ENCODE measurements at places on chromosomes 6 and 20.

GRCh38 chr6:28940294-28940857 is 16.6 kb upstream of the TRIM27 start:
- DNase-seq, result no peak

DNA sequence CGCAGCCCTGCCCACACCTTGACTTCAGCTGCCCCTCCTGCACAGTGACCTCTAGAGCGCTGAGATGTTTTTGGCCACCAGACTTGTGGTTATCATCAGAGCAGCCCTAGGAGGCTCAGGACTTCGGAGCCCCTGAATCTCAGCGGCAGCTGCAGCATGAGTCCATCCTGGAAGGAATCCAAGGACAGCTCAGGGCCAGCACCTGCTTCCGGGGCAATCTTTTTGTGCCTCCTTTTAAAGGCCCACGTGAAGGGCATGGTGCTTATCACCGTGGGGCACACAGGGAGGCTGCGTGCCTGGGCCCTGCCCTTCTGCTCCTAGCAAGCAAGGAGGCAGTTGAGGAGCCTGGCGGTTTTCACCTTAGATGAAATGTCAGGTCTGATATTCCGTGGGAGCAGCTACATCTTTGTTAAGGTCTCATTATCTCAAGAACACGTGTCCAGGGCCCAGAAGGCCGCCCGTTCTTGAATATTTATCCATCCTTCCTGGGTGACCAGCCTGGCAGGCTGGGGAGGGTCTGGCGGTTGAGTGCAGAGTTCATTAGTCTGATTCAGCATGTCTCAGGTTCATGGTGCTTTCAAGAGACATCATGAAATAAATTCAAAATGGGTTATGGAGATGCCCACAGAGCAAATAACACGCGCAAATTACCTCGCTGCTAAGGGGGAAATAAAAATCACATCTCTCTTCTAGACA is 392.4 kb downstream of the TAF4 start:
- no peak for DNase-seq

GRCh38 chr6:107716688-107717089 is 107.4 kb downstream of the SCML4 start:
- peak; percentile 41 for DNase-seq

GRCh38 chr6:32941214-32941768 is 463 bp upstream of the HLA-DMB start:
- no peak for DNase-seq

GRCh38 chr6:13259393-13259792 is 68.9 kb downstream of the TBC1D7 start:
- DNase-seq, result no peak

DNA sequence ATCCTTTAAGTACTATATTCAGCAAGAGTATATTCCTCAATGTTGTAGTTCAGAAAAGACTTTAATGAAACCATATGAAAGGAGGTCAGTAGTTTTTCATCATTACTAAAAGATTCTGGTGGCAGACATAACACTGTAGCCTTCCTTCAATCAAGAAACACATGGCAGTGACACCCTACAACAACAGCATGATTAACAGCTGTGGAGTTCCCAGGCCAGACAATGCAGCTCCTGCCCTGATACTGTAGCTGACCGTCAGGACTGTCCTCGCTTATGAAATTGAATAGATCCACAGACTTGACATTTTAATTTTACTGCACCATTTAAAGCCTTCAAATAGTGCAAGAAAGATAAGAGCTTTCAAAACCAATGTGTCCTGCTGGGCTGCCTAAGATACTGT is 43.6 kb downstream of the USP45 start:
- DNase-seq, result no peak

GRCh38 chr6:27145731-27146455 is 101.6 kb upstream of the PRSS16 start:
- DNase-seq, result no peak

DNA sequence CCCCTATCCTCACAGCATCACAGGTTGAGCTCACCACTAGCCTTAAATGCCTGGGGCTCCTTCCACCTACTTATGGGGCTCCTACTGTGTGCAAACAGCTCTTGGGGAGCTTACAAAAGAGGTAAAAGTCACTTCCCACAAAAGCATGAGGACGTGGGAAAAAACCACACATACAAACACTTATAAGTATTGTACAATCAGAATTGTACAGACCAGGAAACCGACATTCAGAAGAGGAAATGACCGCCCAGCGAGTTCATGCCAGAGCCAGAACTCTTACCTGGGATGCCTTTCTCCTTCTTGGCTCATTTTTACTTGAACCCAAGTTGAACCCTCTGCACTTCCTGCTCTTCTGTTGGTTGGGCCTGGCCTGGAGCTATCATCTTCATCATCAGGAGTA is 6.3 kb upstream of the PPP1R16B start:
- DNase-seq, result no peak

GRCh38 chr20:57231161-57231560 is 35.3 kb downstream of the BMP7 start:
- DNase-seq, result no peak

GRCh38 chr20:22525069-22525820 is 59.1 kb downstream of the FOXA2 start:
- no peak for DNase-seq

DNA sequence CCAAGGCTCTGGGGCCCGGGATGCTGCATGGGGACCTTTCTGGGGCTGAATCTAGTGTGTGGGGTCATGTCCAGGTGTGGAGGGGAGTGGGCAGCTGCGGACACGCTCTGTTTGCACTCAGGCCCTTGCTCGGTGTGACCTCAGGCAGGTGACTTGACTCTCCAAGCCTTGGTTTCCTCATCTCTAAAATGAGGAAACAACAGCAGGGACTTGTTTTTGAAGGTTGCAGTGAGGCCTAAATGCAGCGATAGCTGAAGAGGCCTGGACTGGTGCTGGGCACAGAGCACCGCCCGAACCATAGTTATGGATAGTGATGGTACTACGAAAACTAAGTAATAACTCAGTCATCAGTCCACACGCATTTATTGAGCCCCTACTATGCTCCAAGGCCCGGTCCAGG is 91.8 kb downstream of the NOL4L start:
- no peak for DNase-seq

DNA sequence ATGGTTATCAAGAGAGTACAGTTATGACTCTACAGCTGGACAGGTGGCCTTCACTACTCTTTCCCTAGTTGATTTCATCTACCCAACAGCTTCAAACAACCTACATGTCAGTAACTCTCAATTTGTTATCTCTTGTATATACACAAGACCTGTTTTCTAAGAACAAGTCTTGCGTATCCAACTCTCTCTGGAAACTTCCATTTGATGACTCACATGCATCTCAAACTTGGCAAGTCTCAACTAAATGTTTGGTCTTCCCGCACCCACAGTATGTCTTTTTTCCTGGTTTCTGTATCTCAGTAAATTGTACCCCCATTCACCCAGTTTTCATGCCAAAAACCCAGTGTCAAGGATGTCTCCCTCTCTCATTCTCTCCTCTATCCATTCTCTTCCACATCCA is 97.7 kb downstream of the BTBD9 start:
- DNase-seq, result no peak

GRCh38 chr6:69861986-69862385 is 4.4 kb upstream of the COL19A1 start:
- no peak for DNase-seq

DNA sequence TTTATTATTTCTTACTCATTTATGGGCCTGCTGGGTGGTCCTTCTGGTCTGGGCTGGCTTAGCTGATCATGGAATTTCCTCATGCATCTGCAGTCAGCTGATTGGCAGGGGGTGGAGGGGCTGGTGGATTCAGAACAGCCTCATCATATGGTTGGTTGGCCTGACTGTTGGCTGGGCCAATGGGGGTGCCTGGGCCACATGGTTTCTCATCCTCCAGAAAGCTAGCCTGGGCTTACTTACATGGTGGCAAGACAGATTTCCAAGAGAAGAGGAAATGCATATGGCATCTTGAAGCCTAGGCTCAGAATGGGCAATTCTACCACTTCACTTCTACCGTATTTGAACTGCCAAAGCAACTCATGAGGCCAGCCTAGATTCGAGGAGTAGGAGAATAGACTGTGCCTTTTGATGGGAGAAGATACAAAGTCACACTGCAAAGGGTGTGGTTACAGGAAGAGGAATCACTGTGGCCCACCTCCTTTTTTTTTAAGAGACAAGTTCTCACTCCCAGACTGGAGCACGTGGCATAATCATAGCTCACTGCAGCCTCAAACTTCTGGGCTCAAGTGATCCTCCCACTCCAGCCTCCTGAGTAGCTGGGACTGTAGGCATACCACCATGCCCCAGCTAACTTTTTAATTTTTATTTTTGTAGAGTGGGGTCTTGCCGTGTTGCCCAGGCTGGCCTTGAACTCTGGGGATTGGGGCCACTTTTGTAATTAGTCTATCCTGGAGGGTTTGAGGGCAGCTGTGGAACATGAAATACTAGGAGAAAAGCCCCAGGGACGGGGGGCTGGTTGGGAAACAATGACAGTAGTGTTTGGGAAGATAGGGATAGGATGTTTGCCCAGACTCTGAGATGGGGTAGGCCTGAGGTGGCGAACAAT is 47.6 kb upstream of the RNF24 start:
- DNase-seq, result no peak

DNA sequence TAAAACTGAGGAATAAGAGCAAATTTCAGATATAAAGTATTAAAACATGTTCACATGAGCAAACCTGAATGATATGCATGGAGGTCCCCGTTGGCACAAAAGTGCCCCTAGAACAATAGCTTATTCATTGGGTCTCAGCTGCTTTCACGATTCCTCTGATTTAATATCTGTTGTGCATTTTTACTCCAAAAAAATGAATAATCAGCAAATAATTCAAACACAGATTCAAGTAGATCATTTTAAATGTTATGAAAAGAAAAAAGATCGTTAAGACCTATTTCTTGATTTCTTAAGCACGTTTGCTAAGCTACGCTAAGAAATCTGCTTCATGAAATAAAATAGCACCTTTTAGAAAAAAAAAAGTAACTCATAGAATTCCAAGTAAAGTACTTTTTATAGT is 21.7 kb downstream of the HUS1B start:
- no peak for DNase-seq

DNA sequence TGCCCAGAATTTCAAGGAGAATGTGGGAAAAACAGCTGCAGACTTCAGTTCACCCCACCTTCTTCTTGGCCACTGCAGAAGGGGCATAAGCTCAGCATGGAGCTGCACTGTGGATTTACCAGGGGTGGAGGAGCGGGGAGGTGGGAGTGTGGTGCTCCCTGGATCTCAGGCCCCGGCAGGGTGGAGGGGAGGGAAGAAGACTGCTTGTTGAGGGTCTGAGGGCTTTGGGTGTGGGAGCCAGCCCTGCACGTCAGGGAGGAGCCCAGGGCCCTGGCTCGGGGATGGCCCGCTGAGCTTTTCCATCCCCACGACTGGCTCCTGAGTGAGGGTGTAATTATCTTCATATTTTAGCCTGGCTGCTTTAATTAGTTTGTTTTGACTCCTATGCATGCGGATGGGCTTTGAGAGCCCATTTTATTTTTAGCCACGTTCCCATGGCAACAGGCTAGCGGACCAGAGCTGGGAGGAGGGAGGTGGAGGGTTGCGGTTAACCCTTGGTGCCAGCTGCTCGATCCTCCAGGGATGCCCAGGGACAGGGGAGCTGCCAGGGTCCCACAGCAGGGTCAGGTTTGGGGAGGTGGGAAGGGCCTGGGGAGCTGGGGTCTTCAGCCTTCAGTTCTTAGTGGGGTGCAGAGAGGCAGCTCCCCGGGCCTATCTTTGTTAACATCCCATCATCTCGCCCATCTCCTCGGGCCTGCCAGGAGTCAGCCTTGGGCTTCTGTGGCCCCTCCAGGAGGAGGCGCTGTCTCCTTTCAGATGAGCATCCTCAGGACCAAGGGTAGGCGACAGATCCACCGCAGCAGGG is 68.2 kb downstream of the RAB44 start:
- no peak for DNase-seq

GRCh38 chr6:140319209-140319608 is 944.8 kb upstream of the CITED2 start:
- no peak for DNase-seq

GRCh38 chr6:140844167-140844566 is 1288.6 kb upstream of the GJE1 start:
- no peak for DNase-seq

- DNase-seq, result no peak
Observed at GRCh38 chr6:83708970-83709747, at the start of gene SNAP91. Gene SNAP91 (minus strand): TSS chr6:83709101. CDS start chr6:83707927, 1,174 bp downstream.

DNA sequence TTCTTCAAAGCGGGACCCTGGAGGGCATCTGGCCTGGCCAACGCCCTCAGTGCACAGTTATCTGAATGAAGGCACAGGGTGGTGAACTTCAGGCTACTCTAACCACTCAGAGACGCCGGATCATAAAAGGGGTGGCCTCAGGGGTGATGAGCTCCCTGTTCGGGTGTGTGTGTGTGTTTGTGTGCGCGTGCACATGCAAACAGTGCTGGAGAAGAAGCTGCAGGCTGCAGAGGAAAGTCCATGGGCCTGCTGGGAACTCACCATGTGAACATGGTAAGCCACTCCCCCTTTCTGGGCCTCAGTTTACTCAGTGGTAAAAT is 42.0 kb downstream of the KIAA1755 start:
- DNase-seq, result no peak

- no peak for DNase-seq
Observed at GRCh38 chr6:109443425-109443950, 3.0 kb downstream of the SMPD2 start.

DNA sequence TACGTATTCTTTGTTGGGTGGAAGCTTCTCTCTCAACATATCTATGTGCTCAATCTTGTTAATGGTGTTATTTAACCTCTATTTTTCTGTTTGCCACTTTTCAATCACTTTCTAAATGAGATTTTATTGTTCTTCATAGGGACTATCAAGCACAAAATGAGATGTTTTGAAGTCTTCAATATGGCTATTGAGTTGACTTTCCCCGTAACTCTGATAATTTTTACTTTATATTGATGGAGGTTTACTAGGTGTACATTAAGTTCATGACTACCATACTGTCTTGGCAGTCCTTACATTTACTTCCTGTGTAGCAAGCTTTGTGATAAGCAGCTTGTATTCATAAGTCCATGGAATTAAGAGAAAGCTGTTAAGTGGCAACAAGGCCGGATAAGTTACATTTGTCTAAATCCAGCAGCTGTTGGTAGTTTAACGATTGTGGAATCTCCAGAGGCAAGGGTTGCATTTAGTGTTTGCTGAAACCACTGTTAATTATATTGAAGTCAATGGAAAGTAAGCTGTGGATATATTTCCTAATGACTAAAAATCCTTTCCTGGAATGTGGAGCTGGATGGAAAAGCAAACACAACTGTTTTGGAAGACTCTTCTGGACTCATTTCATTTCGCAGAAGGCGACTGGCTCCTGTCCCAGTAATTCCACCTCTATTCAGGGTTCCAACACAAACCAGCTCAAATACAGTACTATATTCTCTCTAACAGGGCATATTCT is 57.3 kb upstream of the SMIM29 start:
- DNase-seq, result no peak

DNA sequence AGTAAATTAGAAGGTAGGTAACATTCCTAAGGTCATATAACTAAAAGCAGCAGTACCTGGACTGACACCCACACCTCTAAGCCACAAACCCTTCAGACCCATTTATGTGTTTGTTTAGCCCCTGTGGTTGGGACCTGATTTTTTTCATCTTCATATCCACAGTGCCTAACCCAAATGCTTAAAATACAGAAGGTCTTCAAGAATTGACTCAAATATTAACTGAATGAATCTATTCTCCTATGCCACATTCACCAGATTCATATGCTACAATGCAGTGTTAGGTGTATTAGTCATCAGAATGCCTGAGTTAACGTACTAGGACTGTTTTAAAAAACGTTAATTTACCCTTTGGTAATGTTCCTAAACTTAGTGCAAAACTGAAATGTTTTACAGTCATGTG is 124.8 kb downstream of the AHI1 start:
- DNase-seq, result no peak

GRCh38 chr6:20606831-20607230 is 72.6 kb downstream of the CDKAL1 start:
- no peak for DNase-seq
